Stimulated activated CD4-positive, alpha-beta T cell treated with anti-CD3 and anti-CD28 coated beads, Interleukin-4, amount 100 ng/mL, for 48 hours (primary cell): ENCODE measurements at places on chromosomes 2 and 18.

- DNase-seq, result no peak
These were observed 1041.0 kb upstream of the NRXN1 start for GRCh38 chr2:52072949-52073348.

GRCh38 chr2:61906186-61906470 lies 654 bp downstream of the COMMD1 start:
- no peak for DNase-seq

DNA sequence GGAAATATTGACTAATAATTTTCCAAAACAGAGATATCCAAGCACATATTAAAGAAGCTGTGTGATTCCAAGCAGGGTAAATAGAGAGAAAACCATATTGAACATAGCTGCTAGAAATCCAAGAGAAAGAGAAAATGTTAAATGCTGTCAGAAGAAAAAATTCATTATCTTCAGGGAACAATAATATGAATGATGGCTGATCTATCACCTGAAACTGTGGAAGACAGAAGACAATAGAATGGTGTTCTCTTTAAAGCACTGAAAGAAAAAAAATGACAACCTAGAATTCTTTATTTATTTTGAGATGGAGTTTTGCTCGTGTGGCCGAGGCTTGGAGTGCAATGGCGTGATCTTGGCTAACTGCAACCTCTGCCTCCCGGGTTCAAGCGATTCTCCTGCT lies 17.3 kb downstream of the PPP1CB start:
- DNase-seq, result no peak

GRCh38 chr2:172985139-172985892 lies 90.3 kb upstream of the MAP3K20 start:
- DNase-seq, result no peak

- DNase-seq, result no peak
These were observed 26.8 kb downstream of the LAMA1 start for GRCh38 chr18:7090771-7091170.

- no peak for DNase-seq
These were observed 14.5 kb downstream of the CHRNA1 start for GRCh38 chr2:174749793-174750192.

GRCh38 chr2:69604026-69604678 lies 39.4 kb downstream of the AAK1 start:
- DNase-seq, result no peak

DNA sequence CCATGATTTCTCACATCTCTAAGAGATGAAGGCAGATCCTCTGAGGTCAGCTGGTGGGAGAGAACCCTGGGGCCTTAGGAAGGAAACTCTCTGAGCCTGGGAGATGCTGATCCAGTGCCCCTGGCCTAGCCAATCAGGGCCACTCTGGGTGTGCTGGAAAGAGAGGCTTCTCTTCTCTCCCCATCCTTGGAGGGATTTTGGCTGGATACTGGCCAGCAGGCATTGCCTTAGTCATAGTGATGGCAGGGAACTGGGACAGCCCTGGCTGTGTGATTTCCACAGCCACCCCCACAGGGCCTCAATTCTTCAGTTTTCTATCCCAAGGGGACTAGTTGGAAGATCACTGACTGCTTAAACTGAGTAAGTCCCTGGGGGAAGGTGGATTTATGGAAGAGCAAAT lies 26.6 kb upstream of the PLB1 start:
- DNase-seq, result no peak

DNA sequence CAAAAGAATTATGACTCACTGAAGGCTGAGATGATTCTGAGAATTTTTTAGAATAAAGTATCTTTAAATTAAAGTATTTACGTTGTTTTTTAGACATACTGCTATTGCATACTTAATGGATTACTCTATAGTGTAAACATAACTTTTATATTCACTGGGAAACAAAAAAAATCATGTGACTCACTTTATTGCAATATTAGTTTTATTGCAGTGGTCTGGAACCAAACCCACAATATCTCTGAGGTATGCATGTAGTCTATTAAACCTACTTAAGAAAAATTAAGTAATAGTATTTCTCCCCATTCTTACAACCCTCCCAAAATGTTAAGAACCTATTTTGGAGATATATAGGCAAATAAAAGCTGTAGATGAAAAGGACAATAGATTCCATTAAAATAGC lies 142.9 kb upstream of the ZNF521 start:
- DNase-seq, result no peak

DNA sequence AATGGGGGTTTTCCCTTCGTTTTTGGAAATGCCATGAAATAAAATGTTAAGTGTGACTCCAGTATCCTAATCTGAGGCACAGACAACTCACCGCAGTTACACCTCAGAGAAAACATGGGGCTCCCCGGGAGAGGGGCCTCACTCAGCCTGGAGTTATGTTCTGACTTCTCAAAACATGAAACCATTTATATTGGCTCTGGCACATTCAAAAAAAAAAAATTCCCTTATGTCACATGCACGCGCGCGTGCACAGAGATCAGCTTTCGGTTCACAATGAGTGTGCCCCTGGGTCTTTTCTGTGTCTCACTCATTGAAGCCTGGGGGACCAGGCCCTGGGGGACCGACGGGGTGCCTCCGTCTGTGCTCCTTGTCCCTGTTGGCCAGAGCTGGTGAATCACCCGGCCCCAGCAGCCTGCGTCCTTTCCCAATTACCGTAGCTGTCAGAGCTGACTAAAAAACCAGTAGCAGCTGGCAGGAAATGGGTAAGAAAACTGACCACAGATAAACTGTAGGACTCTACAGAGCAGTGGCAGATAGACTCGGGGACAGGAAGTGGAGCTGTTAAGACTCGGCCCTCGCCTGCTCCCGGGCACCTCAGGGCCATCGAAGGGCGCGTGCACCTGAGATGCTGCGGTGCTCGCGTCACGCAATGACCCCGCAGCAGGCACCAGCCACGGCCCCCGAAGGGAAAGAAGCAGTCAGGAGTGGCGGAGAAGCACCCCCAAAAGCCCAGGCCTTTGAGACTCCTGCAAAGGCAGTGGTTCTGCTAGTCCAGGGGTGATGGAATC lies 138.3 kb upstream of the ID2 start:
- DNase-seq, result peak; percentile 79

DNA sequence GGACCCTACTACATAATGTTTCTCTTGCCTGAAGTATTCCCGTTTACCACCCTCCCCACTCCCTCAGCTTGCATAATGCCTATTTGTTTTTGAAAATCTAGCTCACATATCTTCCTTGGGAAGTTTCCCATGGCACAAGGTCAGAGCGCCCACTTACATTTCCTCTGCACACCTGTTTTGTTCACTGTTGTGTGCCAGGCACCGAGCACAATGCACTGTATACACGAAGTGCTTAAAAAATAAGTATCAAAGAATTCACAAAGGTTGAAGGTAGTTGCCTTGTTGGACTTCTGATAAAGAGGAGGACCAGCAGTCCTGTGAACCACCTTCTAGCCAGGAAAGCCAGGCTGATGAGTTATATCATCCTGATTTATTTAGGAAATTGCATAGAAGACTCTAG lies 16.8 kb upstream of the RHOB start:
- DNase-seq, result no peak

DNA sequence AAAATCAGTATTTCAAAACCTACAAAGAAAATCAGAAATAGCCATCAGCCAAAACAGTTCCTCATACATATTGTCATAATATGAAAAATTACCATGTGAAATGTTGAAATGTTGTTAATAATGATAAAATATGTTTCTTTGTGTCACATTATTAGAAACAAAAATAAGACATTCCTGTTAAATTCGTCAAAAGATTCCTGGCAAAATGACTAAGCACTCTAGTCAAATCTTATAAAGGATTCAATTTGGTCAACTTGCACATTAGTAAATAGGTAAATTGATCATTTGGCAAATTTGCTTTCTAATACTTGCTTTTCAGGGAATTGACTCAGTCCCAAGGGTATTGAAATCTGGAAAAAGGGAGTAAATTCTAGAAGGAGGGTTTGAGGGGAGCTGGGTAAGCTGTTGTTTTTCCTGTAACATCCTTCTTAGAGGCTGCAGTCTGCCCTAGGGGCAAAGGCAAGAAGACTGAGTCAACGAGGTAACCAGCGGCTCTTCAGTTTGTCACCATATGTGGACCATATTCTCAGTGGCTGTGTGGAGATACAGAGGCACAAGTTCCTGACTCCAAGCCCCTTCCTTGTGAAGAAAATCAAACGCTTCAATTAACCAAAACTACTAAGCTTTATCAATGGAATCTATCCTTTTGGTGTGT lies 482.3 kb downstream of the TNS1 start:
- no peak for DNase-seq

DNA sequence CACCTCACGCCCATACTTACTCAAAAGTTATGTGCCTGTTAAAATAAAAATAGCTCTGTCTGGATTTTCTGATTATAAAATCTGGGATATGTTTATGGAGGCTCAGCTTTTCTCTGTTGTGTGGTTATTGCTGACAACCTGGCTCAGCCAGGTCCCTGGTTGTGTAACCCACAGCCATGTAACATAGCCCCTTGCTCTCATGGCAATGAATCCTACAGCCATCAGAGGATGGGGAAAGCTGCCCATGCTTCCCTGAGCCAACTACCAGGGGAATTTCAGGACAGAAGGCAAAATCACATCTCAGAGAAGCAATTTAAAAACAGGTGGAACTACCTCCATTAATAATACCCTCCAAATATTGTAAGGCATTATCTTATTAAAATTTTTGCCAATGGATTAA lies 29.7 kb downstream of the ST8SIA5 start:
- no peak for DNase-seq

- DNase-seq, result no peak
These were observed 93.5 kb downstream of the SLC4A3 start for GRCh38 chr2:219720956-219721355.

DNA sequence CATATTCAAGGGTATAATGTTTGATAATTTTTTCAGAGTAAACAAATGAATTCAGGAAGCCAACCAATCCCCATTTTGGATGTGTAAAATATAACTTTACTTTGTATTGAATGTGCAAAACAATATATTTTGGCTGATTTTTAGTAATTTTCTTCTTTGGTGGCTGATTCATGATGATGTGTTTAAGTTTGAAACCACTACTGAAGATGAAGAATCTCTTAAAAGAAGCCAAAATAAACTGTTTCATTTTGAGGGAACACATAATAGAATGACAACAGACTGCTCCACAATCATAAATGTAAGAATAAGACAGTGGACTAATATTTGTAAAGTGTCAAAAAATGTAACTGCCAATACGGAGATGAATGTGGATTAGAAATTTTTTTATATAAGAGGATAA lies 52.5 kb upstream of the TRIM43 start:
- DNase-seq, result no peak

DNA sequence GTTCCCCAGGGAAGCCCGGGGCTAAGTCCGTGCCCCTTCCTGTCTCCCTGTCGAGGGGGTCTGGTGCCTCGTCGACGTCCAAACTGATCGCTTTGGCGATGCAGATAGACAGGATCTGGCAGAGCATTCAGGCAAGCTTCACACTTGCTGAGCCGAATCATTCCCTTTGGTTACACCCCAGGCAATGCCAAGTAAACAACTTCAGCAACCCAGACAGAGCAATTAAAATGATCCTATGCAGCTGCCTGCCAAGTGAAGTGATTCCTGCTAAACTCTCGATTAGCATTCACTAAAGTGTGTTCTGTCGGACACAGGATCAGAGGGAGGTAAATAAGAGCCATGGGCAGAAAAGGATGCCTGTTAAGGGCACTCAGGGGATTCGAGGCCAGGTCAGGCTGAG lies 108.2 kb upstream of the RAB12 start:
- no peak for DNase-seq

DNA sequence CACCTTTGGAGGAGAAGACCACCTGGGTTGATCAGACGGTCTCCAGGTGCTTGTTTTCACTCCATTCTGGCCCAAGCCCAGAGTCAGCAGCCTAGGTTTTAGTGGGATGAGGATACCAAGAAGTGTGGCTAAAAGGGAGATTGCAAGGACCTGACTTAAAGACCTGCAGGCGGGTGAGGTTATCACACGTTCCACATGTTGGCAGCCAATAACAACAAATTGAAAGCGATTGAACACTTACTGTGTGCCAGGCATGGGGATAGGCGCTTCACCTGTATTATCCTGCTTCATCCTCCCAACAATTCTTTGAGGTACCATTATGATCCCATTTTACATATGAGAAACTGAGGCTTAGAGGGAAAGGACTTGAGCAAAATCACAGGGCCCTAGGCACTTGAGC lies 5.0 kb downstream of the ARL4C start:
- DNase-seq, result no peak

DNA sequence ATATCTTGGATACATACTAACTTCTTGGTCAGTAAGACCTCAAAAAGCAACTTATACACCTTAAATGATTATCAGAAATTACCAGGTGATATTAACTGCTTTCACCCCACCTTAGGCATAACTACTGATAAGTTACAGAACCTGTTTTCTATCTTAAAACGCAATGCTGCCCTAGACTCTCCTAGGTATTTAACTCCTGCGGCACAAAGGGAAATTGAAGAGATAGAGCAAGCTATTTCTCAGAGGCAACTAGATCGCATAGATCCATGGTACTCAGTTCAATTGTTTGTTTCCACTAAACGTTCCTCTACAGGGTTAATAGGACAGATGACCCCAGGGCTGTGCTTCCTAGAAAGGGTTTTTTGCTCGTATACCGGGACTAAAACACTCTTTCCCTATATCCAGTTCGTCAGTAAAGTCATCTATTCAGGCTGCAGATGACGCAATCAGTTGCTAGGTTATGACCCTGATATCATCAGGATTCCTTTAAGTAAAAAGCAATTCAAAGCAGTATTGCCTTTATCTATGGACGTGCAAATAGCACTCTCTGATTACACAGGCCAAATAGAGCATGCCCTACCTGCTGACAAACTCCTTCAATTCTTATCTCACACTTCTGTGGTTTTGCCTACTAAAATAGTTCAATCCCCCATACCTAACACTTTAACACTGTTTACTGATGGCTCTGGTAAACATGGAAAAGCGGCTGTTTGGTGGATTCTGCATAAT lies 62.3 kb upstream of the MYO3B start:
- DNase-seq, result no peak

DNA sequence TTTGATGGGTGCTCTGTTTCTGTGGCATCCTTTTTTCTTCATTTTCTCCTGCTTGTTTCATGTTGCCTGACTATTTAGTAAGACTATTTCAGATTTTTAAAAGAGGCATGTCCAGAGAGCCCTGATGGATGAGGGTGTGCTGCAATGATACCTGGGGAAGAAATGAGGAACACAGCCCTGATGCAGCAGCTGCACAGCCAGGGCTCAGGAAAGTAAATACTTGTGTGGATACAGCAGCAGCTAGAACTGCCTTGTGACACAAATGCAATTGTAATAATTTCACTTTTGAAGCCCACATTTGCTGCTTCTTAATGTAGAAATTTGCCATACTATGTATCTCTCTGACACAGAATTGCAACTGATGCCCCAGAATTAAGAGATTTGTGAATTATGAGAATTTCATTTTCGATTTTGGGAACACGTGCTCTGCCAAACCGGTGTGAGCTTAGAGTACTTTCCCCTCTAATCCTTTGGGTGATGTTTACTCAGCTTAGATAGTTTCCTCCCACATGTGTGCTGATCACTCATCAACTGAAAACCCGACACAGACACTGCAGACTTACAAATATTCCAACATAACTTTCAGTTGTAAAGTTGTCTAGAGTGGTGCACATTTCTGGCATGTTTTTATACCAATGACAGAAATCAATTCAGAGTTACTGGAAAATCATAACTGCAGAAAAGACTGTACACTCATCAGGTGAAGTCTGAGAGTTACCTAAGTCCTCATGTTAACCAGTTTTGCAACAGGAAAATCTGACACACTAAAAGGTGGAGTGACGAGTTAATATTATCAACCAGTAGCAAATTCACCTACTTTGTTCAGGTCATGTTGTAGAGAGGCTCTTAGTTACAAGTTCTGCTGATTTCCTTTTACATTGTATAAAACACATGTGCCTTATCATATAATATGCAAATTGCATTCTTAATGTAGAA lies 383.4 kb downstream of the CBLN2 start:
- DNase-seq, result no peak
